Sigmoid colon (tissue), 7 donors: ENCODE measurements at places on chromosomes 2 and 18. TPM values are rescaled to one million over a fixed set of nuclear protein-coding genes. Genes with fewer than 3 reads are reported as not detected.

Gene KCNJ3
- total RNA-seq = under 0.01 TPM

Gene TGFA
- total RNA-seq = 0.33 TPM

Gene CXCR1
- total RNA-seq = not detected

Gene SPHKAP
- total RNA-seq = 0.71 TPM

Gene C2orf42
- total RNA-seq = 24.3 TPM

Gene CAVIN2
- total RNA-seq = 201 TPM

Gene KIAA2012
- total RNA-seq = 0.83 TPM

Gene KLHL41
- 1.6 TPM for total RNA-seq

Gene PDK1
- 15.0 TPM for total RNA-seq

DNA sequence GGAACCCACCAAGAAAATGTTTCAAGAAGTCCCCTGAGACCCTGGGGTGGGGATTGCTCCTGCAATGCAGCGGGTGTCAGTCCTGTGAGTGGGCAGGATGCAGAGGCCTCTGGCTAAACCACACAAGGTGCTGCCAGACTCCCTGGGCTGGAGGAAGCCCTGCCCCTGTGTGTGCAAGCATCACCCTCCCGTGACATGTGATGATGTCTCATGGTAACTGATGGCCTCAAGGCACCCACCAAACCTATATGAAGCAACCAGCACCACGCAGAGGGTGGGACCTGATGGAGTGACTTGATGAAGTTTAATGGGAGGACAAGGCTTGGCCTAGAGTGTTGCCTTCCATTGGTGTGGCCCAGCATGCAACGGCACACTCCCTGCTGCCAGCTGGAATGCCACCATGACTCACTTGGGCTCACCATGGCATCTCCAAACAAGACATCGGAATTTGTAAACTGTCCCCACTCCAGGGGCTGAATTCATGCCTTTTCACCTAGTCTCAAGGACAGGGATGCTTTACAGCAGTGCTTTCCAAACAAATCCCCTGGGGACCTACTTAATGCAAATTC lies 8.7 kb upstream of the SLC14A1 start:
- no peaks in the 10 kb centered on the region for H3K36me3 ChIP-seq
- no peak overlapping the region for H3K27ac ChIP-seq
- H3K27me3 ChIP-seq = no peaks in the 10 kb centered on the region
- no peak overlapping the region for H3K4me3 ChIP-seq

GRCh38 chr2:231677632-231678104 lies 30.7 kb upstream of the PTMA start:
- no peaks in the 10 kb centered on the region for H3K36me3 ChIP-seq
- H3K4me1 ChIP-seq = peaks cover 41% of the 10 kb centered on the region
- peak; percentile 92 for DNase-seq
- H3K27me3 ChIP-seq = no peaks in the 10 kb centered on the region

DNA sequence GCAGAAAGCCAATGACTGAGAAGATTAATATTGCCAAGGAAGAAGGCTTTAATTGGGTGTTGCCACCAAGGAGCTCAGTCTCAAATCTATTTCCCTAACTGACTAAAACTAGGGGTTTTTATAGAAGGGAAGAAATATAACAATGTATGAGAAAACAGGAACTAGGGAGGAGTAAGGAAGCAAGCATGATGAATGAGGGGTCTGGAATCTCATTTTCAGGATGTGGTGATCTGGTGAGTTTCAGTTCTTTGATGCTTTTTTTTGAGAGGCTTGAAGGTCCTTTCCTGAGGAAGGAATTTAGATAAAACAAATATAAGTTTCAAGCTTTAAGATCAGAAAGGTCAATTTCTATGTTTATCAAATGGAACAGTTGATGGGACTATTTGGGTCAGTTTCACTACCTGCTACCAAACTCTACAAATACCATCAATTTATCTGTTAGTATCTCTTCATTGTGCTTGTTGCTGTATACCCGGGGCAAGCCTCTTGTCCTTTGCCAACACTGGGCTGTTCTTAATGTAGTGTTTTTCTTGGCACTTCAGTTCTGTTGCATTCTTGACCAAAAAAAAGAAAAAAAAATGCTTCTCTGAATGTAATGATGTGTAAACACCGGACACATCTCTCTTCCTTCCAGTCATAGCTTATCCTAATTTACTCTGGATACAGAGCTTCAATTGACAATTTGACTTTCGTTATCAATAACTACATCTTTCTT lies 357.0 kb downstream of the GALNT13 start:
- DNase-seq = no peak
- H3K4me3 ChIP-seq = no peak overlapping the region
- H3K4me1 ChIP-seq = no peaks in the 10 kb centered on the region
- no peaks in the 10 kb centered on the region for H3K27me3 ChIP-seq
- H3K27ac ChIP-seq = no peak overlapping the region

- no peaks in the 10 kb centered on the region for H3K4me1 ChIP-seq
- no peak for DNase-seq
- no peaks in the 10 kb centered on the region for H3K36me3 ChIP-seq
- H3K27ac ChIP-seq = no peak overlapping the region
- no peak overlapping the region for H3K4me3 ChIP-seq
These were observed 126.9 kb downstream of the RPIA start for GRCh38 chr2:88818381-88818780.

- H3K27me3 ChIP-seq = no peaks in the 10 kb centered on the region
- no peaks in the 10 kb centered on the region for H3K4me1 ChIP-seq
- no peak overlapping the region for H3K27ac ChIP-seq
- no peak overlapping the region for H3K4me3 ChIP-seq
These were observed 558.3 kb upstream of the GCFC2 start for GRCh38 chr2:76268902-76269620.
